Tibial artery (tissue), 4 donors: ENCODE measurements at places on chromosomes 2 and 18.

DNA sequence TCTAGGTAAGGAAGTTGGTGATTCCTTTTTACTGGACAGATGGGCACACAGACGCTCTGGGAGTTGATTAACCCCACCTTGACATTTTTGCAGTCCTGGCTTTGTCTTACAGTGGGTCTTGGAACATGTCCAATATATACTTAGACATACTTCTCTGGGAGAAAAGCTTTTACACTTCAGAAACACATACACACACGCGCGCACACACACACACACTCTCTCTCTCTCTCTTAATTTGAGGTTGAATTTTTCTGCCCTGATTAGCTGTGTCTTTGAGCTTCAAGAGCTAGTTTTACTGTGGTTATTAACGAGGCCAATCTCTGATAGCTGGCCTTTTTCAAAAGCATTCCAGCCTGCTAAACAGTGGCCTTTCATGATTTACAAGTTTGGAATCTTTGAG is 215.0 kb downstream of the MYCN start:
- DNase-seq = no peak

DNA sequence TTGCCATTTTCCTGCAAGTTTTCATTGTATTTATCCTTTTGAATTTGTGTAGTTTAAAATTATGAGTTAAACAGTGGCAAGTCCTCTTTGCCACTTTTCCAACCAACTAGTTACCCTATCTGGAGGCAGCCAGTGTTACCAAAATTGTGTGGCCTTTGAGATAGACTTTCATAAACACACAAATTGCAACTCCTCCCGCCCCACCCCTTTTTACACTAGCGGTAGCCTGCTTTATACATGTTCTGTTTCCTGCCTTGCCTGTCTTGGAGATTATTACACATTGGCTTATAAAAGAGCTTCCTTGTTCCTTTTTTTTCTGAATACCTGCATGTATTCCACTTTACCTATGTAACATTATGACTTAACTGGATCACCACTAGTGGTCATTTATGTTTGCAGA is 56.5 kb downstream of the RPIA start:
- no peak for DNase-seq

DNA sequence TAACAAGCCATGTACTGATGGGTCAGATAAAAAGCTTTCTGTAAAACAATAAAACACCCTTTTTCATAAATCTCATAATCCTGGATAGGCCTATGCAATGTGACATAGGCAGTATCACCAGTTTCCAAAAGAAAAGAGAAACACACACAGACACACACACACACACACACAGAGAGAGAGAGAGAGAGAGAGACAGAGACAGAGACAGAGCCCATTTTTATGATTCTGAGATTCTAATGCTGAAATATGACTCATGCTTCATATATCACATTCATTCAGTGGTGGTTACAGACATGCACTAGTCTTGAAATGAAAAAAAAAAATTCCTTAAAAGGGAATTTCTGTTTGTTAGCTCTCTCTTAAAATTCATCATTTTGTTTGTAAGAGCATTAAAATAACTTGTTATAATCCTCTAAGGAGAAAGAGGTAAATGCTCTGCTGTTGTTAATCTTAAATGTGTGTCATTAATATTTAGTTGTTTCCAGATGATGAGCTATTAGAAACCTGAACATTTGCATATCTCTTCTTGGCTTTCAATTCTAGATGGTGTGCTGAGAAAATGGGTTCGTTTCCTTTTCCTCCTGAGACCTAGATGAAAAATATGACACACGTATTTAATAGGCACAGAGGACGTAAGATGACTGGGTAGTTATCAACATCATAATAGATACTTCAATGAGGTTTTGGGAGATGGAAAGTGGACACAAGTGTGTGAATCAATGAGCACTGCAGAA is 1598.7 kb upstream of the ACVR2A start:
- no peak for DNase-seq

GRCh38 chr2:108194409-108195132 is 45.2 kb upstream of the SULT1C3 start:
- no peak for DNase-seq

DNA sequence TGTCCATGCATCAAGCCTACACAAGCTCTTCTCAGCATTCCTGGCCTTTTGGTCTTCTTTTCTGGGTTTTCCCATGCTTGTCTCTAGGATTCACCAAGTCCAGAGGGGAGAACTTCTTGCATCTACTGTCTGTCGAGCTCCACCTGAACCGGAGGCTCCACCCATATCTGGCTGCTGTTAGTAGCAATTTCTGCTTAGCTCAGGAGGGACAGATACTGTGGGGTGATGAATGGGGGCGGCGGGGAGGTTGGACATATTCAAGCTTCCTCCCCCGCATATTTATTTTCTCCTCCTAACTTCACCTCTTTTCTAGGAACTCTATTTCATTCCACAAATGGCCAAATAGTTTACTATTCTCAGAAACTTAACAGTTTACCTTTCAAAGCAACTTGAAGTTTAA is 163.5 kb downstream of the PTH2R start:
- DNase-seq = no peak

GRCh38 chr2:10272464-10272863 is 30.2 kb upstream of the HPCAL1 start:
- DNase-seq = no peak

DNA sequence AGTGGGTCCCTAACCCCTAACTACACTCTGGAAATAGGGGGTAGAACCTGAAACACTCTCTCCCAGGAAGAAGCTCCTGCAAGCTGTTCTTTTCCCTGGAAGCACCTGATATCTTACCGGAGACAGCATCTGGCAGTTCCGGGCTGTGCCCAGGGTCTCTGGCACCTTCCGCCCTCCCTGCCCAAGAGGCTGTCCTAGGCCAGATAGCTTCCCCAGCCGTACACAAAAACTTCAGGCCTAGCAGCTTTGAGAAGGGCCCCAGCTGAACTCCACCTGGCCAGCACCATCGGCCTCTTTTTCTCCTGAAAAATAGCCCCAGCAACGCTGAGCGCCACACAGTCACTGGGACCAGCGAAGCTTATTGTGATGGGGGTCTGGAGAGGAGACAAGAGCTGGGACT is 9.7 kb downstream of the OSR1 start:
- DNase-seq = no peak

GRCh38 chr18:24446953-24447538 is 13.4 kb upstream of the HRH4 start:
- no peak for DNase-seq

- no peak for DNase-seq
Observed at GRCh38 chr2:86078774-86079545, 26.7 kb downstream of the POLR1A start.

DNA sequence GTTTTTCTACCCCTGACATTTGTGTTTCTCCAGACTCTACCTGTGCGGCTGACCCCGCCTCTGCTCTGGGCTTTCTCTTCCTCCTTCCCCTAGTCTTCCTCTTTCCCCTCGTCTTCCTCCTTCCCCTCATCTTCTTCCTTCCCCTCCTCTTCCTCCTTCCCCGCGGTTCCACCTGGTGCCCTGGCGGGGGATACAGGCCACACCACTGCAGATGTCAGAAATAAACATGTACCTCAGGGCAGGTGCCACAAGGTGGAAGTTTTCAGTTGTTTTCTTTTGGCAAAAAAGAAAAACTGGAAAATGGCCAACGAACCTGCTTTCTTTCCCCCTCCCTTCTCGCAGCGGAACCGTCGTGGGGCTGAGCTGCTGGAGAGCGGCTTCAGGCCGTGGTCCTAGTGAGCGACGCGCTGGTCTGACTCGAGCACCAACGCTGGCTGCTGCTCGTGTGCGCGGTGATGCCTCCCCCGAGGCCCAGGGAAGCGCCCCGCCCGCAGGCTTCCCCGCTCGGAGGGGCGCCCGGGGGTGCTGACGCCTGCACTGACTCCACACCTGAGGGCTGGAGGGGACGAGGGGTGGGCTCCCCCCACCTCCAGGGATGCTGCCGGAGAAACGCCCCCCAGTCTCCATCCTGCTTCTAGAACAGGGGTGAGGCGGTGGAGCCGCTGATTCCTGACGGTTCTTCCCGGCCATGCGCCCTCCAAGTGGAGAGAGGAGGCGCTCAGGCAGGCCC is 83.7 kb upstream of the ZNF516 start:
- no peak for DNase-seq

DNA sequence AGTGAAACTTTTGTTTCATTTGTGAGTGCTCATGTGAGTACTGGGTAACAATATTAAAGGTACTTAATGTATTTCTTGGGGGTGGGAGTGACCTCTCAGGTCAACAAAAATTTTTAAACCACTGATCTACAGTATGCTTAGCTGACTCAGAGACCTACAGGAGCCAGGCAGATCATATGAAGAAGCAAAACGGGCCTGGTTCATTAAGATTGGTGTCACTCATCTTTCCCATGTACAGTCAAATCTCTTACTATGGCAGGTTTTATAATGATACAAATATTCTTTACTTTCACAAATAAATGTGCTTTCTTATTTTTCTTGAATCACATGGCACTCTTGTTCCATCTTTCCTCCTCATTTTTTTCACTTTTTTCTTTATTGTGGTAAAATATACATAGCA is 7.7 kb upstream of the TMSB10 start:
- DNase-seq = no peak

- no peak for DNase-seq
Observed at GRCh38 chr2:219165058-219165911, 4.5 kb downstream of the SLC23A3 start.

DNA sequence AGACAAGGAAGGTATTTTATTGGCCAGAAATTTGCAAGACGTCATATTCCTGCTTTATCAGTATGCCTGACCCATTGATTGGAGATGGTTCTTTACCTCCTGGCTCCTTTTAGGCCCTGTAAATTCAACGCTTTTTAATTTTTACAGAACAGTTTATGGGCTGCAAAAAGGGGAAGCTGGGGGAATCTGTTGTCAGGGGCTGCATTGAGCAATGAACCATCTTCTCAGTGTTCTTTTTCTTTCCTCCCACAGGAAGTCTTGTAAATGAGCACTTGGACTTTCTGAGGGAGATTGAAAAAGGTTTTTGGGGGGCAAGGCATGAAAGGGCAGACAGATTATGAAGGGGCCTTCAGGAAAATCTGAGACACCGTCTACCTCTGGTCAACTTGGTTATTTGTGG is 503.6 kb upstream of the TNP1 start:
- no peak for DNase-seq

- no peak for DNase-seq
Observed at GRCh38 chr2:45962177-45962921, 310.9 kb downstream of the PRKCE start.

DNA sequence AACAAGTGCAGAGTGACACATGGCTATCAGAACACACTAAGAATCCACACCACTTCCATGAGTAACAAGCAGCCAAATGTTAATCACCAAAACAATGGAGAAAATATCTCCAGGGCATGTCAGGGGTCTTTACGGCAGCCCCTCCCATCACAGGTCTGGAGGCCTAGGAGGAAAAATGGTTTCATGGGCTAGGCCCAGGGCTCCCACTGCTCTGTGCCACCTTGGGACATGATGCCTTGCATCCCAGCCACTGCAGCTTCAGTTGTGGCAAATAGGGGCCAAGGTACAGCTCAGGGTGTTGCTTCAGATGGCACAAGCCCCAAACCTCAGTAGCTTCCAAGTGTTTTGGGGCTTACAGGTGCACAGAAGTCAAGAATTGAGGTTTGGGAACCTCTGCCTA is 66.6 kb downstream of the NEURL3 start:
- no peak for DNase-seq

GRCh38 chr2:217808326-217808725 is 194.5 kb downstream of the TNS1 start:
- DNase-seq = no peak

DNA sequence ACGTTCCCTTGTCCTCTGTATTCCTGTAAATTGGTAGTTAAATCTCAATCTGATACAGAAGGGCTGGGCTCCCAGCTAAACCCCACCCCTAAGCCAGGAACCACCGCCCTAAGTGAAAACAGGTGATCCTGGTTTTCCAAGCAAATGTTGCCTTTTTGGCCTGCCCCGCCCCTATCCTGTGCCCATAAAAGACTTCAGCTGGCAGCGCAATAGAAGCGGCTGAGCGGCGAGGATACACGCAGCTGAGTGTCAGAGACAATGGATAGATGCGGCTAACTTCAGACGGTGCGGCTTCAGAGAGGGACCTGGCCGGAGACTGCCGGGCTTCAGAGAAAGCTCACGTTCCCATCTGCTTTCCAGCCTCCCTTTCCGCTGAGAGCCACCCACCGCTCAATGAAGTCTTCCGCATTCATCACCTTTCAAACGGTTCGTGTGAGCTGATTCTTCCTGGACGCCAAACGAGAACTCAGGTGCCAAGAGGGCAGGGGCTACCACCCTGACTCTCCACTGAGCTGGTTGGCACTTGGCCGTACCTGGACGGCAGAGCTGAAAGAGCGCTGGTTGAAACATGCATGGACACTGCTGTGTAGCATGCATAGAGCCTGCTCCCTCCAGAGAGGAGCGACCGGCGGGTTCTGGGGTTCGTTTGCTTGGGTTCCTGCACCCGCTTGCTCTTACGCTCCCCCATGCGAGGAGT is 49.5 kb upstream of the POLE4 start:
- no peak for DNase-seq

DNA sequence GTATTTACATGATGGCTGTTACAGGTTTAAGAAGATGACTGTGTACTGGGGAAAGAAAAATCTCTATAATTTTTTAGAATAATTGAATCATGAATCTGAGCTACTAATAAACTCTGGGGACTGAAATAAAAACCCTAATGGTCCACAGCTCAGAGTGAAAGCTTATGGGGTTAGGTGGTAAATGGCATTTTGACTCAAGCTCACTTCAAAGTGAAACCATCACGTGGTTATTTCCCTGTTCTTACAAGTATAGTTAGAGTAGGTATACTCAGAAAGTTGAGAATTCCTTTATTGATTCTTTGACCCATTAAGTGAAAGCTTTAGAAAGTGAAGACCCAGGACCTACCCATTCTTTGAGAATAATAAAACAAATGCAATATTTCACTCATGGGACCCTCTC is 626.2 kb upstream of the SETBP1 start:
- no peak for DNase-seq

DNA sequence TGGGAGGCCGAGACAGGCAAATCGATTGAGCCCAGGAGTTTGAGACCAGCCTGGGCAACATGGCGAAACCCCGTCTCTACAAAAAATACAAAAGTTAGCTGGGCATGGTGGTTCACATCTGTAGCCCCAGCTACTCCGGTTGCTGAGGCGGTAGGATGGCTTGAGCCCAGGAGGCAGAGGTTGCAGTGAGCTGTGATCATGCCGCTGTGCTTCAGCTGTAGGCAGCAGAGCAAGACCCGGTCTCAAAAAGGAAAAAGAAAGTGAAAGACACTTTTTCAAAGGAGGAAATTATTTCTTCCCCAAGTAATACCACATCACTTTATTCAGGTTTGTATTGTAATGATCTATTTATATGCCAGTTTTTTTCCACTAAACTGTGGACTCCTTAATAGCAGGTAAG is 35.7 kb upstream of the TAF4B start:
- no peak for DNase-seq

- DNase-seq = no peak
Observed at GRCh38 chr18:10775026-10775425, 249.2 kb downstream of the NAPG start.
